ENCODE measurements at places on chromosomes 5 and 9. TPM values are rescaled to one million over a fixed set of nuclear protein-coding genes. Genes with fewer than 3 reads are reported as not detected.

DNA sequence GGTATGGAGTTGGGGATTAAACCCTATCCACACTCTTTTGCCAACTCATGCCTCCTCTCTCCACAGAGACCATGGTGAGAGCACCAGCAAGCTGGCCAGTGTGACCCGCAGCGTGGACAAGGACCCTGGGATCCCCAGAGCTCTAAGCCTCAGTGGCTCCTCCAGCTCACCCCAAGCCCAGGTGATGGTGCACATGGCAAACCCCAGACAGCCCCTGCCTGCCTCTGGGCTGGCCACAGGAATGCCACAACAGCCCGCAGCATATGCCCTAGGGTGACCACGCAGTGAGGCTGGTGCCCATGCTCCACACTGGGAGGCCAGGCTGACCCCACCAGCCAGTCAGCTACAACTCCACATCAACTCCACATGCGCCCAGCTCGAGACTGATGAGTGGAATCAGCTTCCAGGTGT, 11.5 kb upstream of the CARD19 start:
- no peak overlapping the region for H3K27ac ChIP-seq
- no peak overlapping the region for H3K4me3 ChIP-seq
- H3K27me3 ChIP-seq: no peaks in the 10 kb centered on the region
- DNase-seq: no peak
- H3K4me1 ChIP-seq: no peaks in the 10 kb centered on the region
- no peaks in the 10 kb centered on the region for H3K36me3 ChIP-seq

The PAX5 gene
- not detected for total RNA-seq

DNA sequence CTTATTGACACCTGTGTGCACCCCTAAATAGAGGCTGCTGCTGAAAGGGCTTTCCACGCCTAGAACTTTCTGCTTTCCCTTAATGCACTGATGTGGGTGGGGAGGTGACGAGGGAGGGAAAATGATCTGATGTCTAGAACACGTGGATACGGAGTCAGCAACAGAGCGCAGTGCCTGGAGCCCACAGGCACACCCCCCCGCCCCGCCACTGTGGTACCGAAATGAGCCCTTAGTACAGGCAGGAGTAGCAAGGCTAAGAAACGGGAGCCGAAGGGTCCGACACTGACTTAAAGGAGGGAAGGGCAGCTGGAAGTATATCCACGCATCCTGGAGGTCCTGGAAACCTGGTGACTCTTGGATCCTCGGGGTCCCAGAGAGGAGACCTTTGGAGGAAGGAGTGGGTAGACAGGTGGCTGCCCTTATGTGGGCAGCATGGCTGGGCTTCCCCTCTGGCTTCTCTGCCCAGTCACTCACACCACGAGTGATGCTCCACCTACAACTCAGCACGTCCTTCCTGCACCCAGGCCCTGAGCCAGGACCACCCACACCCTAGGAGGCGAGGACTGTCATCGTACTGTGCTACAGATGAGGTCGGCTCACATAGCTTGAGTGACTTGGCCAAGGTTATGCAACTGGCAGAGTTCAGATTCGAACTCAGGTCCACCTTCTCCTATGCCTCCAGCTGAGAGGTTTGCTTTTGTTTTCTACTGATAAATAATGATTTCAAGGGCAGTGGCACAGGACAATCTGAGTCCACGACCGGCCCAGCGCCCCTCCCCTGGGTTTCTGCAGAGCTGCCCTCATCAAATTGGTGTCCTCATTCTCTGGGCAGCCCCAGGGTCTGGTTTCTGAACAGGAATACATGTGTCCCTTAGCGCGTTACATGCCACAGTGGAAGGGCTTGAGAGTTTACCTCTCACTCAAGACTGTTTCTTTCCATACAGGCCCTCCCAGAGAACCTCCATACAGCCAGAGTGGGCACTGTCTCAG, 4.7 kb upstream of the VAV2 start:
- no peaks in the 10 kb centered on the region for H3K36me3 ChIP-seq
- H3K27me3 ChIP-seq: no peaks in the 10 kb centered on the region
- peaks cover 6% of the 10 kb centered on the region for H3K4me1 ChIP-seq
- no peak for DNase-seq

DNA sequence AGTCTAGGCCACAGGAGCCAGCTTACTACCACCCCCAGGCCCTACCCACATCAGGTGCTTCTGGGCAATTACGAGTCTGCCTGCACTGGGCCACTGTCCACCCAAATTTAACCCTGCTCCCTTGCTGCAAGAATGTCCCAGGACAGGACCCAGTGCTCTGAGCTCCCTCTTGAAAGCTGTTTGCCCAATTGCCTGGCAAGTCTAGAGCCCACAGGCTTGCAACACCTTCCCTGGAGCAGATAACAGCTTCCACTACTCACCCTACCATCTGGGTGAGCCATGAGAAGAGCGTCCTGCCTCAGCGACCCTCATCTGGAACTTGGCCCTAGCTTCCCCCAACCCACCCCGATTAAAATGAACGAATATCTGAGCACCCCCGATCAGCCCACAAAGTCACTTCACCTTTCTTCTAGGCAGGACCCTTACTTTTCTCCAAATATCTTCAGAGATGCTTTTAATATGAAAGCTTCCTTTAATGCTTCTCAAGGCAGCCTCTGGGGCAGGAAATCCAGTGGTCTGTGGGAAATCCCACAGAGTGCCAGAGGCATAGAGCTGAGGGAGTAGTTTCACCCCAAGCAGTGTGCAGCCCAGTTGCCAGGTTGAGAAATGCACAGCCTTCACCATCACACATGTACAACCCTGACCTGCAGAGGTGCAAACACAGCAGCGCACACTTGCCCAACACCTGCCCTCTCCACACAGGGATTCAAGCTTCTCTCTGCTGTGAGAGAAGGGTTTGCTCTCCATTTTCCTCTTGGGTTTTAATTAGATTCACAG, 10.6 kb downstream of the ACSL6 start:
- no peak overlapping the region for H3K27ac ChIP-seq
- H3K4me1 ChIP-seq: peaks cover 8% of the 10 kb centered on the region
- no peaks in the 10 kb centered on the region for H3K27me3 ChIP-seq
- no peak for DNase-seq

The SARDH gene
- 3.4 TPM for total RNA-seq

The ZMYND19 gene
- total RNA-seq: 39.5 TPM

- H3K27me3 ChIP-seq: peaks cover 63% of the 10 kb centered on the region
- H3K4me3 ChIP-seq: no peak overlapping the region
- DNase-seq: no peak
- H3K4me1 ChIP-seq: no peaks in the 10 kb centered on the region
Observed at GRCh38 chr5:123178683-123179082, 89.6 kb downstream of the PRDM6 start.

DNA sequence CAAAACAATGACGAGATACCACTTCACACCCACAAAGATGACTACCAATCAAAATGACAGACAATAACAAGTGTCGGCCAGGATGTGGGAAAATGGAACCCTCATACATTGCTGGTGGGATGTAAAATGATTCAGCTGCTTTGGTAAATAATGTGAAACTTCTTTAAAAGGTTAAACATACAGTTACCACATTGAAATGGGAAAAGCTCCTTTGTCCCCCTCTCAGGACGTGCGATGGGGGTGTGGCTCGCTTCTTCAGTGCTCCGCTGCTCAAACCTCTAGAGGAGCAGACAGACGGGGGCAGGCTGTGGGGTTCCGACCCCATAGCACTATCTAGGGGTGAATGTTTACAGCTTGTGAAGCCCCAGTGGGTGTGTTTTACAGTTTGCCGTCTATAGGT, 8.0 kb upstream of the PLPP6 start:
- no peaks in the 10 kb centered on the region for H3K27me3 ChIP-seq
- H3K27ac ChIP-seq: no peak overlapping the region
- peaks cover 7% of the 10 kb centered on the region for H3K4me1 ChIP-seq
- no peak for DNase-seq

- no peak for DNase-seq
- no peaks in the 10 kb centered on the region for H3K36me3 ChIP-seq
- H3K27ac ChIP-seq: no peak overlapping the region
- no peaks in the 10 kb centered on the region for H3K27me3 ChIP-seq
- H3K4me3 ChIP-seq: no peak overlapping the region
Observed at GRCh38 chr5:60794691-60795090, 49.4 kb downstream of the ELOVL7 start.

The HMCN2 gene
- total RNA-seq: 0.11 TPM
